ENCODE measurements at places on chromosomes 4 and X. TPM values are rescaled to one million over a fixed set of nuclear protein-coding genes. Genes with fewer than 3 reads are reported as not detected.

PRR32 gene
- not detected for total RNA-seq

TSPAN6 gene
- total RNA-seq, result 32.6 TPM

ADH4 gene
- total RNA-seq, result 0.66 TPM

SLIT2 gene
- total RNA-seq, result 66.2 TPM

CT45A1 gene
- not detected for total RNA-seq

GPR143 gene
- total RNA-seq, result not detected

GRCh38 chrX:23373129-23373804 is 38.6 kb downstream of the PTCHD1 start:
- DNase-seq, result no peak

DNA sequence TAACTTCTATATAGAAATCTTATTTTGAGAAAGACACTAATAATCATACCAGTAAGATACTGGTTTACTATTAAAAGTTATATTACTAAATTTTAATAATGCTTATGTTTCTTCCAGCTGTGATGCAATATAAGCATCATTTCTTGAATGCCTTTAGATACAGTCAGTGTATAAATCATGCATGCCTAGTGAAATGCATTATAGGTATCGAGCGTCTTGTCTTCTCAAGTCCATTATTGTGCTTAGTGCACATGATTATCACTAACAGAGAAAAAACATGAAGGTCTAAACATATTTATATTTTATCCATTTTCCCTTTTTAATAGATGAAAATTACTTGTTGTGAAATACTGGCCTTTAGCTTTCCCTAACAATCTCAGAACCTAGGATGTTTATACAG is 1021.5 kb upstream of the AGA start:
- DNase-seq, result no peak

GRCh38 chr4:3851211-3851610 is 85.0 kb downstream of the ADRA2C start:
- DNase-seq, result no peak

GRCh38 chr4:6193399-6193798 is 7.0 kb downstream of the JAKMIP1 start:
- no peak for DNase-seq

DNA sequence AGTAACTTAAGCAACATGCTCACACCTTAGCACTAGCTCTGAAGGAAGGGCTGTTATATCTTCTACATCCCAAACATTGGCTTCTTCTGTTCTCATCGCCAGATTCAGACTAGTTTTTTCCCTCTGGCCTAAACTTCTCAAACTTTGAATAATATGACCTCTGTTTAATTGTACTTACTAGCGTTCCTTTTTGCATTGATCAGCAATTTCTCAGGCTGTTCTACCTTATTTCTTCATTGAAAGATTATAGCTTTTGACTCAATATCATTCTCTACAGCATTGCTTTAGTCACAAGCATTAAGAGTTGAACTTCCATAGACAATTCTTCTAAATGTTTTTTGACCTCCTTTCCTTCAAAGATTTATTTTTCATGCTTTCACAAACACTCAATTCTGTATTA is 659.2 kb downstream of the PCDH7 start:
- no peak for DNase-seq

- no peak for DNase-seq
These were observed 104.5 kb upstream of the PSAPL1 start for GRCh38 chr4:7539186-7539585.

Data from tibial nerve (tissue), 4 donors.